Hippocampal formation (tissue), 2 donors: ENCODE measurements at places on chromosomes 2 and 18.

DNA sequence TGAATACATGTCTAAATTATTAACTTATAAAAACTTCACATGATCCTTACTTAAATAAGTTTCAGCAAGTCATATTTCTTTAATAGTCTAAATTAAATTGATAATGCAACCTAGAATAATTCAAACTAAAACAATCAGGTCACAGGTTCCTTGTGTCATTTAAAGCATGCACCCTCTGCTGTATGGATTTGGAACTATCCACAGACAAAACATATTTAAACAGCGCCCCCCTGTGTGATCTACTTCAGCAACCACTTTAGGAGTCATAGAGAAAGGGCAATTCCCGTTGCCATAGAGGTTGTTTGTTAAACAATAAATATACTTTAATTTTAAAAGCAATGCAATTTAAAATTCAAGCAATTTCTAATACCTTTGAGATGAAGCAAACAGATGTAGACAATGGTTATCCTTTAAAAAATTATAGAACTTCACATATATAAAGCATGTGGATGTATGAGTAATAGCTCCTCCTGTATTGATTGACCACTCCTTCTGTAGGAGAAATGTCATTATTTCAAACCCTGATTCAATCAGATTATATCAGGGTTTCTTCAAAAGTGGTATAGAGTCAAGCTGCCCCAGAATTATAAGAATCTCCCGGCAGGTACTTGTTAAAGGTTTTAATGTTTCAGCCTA lies 21.2 kb downstream of the GRB14 start:
- DNase-seq, result no peak

DNA sequence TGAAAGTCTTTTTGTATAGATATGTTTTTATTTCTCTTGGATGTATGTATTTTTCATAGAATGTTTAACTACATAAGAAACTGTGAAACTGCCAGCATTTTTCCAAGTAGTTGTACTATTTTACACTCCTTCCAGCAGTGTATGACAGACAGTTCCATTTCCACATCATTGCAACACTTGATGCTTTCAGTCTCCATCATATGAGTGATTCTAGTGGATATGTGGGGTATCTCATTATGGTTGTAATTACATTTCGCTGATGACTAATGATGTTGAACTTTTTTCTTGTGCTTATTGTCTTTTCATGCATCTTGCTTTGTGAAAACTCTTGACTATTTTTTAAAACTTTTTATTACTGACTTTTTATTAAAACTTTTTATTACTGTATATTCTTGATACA lies 101.4 kb downstream of the ARHGAP28 start:
- no peak for DNase-seq

GRCh38 chr2:7816944-7817343 lies 864.9 kb upstream of the ID2 start:
- DNase-seq, result no peak

- DNase-seq, result no peak
These were observed 27.9 kb downstream of the WDR33 start for GRCh38 chr2:127783101-127783500.

DNA sequence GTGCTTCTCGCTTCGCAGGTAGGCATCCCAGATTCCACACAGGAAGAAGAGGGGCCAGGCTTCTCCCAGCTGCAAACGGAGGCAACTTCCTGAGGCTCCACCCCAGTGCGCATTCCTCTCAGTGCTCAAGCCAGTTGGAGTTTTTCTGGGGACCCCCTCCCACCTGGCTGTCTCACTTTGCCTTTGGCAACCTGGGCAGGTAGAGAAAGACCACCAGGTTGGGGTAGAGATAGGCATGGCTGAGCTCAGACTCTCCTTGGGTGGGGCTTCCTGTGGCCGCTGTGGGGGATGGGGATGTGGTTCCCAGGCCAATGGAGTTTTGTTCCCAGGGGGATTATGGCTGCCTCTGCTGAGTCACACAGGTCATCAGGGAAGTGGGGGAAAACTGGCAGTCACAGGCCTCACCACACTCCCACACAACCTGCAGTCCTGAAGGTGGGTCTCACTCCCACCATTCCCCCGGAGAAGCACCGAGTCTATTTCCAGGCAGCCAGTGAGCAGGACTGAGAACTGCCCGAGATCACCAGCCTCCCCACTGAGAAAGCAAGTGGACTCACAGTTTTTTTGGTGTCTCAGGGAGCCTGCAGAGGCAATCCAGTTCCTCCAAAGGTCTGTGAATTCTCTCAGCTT lies 38.1 kb downstream of the SLC39A10 start:
- no peak for DNase-seq

DNA sequence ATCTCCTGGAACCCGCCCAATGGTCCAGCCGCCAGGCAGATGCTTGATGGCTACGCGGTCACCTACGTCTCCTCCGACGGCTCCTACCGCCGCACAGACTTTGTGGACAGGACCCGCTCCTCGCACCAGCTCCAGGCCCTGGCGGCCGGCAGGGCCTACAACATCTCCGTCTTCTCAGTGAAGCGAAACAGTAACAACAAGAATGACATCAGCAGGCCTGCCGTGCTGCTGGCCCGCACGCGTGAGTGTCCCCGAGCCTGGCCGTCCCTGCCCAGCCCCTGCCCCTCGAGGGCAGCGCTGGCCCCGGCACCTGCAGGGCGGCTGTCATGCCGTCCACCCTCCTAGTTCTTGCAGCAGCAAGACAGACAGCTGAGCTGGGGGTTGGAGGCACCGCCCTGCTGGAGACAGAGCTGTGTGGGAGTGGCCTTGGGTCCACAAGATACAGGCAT lies 36.7 kb downstream of the MTERF4 start:
- no peak for DNase-seq

GRCh38 chr2:72947952-72948830 lies 30.9 kb downstream of the EMX1 start:
- DNase-seq, result no peak

GRCh38 chr2:178827111-178827510 lies 19.9 kb upstream of the TTN start:
- no peak for DNase-seq

DNA sequence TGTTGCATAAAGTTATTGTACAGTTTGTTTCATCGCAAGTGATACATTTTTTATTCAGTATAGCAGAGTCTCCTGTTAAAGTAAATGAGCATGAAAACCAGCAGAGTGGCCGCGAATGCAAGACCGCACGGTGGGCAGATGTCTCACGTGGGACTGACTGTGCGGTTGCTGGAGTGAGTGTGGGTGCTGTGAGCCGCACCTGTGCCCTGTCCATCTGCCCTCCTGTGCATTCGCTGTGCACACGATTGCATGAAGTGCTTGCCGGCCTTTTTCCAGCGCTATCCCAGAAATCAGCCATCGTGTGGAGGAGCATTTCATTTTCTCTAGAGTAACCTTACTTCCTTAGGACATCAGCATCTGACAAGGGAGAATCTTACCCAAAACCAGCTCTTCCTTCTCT lies 118.7 kb downstream of the RNF144A start:
- no peak for DNase-seq

DNA sequence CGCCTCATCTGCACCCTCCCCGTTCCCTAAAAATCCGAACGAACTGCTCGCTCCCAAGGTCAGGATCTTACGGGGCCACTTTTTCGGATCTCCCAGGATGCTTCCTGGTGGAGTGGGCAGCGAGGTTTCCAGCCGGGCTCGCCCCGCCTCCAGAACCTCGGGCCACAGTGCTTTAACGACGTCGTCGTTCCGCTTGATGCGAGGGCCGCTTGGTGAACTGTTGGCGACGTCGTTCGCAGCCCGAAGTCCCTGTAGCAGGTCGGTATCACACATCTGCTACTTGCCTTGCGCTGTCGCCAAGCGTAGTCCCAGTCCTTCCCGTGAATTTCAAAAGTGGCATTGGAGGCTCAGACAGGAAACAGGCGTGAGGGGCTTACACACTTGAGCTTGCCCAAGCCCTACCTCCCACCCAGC lies 15.3 kb downstream of the EVX2 start:
- DNase-seq, result no peak

DNA sequence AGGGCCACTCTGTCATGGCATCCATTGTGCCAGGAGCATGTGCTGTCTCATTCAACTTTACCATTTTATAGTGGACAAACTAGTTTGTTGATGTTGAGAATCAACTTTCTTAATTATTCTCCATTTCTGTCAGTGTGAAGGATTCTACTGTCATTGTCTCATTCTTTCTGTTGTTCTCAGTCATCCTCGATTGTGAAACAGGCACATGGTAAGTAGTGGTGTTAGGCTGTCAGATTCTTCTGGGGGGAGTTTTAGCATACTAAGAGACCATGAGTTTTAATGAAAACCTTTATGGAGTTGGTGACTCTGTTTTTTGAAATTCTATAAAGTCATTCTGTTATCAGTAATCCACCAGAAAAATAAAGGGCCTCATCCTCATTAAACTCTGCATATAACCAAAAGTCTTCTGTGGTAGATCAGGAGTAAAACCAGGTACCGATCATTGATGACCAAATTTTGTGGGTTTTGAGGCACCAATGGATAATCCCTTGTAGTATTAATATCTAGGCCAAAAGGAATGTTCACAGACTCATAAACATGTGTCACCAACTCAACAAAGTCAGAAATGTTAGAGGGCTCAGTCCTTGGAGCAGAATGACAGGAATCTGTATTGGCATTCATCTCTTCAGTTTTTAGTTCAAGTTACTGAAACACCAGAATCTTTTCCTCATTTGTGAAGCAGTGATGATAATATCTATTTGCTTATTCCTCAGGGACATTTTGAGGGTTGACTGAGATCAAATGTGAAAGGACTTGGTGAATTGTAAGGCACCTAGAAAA lies 73.2 kb downstream of the CERS6 start:
- no peak for DNase-seq

GRCh38 chr2:220747736-220748135 lies 824.4 kb downstream of the EPHA4 start:
- no peak for DNase-seq

DNA sequence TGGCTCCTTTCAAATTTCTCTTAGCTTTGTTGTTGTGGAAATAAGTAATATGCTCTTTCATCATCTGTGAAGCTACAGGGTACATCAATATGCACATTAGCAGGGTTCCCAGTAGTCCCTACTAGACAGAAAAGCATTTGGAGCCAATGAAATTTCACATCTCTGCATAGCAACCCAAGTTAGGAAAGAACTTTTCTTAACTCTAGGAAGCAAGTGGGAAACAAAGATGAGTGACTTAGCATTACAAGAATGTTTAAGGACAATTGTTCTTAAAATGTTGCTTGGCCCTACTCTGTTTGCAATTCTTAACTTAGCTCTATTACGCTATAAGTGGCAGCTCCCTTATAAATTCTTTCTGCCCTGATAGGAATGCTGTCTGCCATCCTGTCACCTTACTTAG lies 39.6 kb downstream of the ZEB2 start:
- DNase-seq, result no peak

- DNase-seq, result no peak
These were observed 170.4 kb downstream of the ZFP36L2 start for GRCh38 chr2:43055985-43056384.

DNA sequence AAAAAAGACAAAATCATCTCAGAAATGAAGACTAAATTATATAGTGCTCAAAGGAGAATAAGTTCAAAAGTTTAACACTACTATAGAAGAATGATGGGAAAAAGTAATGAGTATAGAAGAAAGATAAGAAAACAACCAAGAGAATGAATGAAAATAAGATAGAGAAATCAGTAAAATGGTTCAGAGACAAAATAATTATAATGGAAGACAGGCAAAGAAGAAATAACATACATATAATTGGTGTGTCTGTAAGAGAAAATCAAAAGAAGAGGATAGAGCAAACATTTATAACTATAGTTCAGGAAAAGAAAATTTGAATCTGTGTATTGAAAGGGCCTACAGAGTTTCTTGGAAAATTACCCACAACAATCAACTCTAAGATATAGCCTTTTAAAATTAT lies 43.5 kb downstream of the DNAH6 start:
- DNase-seq, result no peak

GRCh38 chr18:46321955-46322354 lies 217.8 kb downstream of the HAUS1 start:
- DNase-seq, result no peak

GRCh38 chr2:131015764-131016163 lies 77.5 kb downstream of the FAM168B start:
- DNase-seq, result no peak

- DNase-seq, result no peak
These were observed 232.4 kb downstream of the SEPTIN10 start for GRCh38 chr2:109381327-109381820.

GRCh38 chr2:10771786-10772185 lies 40.8 kb downstream of the PDIA6 start:
- DNase-seq, result no peak

DNA sequence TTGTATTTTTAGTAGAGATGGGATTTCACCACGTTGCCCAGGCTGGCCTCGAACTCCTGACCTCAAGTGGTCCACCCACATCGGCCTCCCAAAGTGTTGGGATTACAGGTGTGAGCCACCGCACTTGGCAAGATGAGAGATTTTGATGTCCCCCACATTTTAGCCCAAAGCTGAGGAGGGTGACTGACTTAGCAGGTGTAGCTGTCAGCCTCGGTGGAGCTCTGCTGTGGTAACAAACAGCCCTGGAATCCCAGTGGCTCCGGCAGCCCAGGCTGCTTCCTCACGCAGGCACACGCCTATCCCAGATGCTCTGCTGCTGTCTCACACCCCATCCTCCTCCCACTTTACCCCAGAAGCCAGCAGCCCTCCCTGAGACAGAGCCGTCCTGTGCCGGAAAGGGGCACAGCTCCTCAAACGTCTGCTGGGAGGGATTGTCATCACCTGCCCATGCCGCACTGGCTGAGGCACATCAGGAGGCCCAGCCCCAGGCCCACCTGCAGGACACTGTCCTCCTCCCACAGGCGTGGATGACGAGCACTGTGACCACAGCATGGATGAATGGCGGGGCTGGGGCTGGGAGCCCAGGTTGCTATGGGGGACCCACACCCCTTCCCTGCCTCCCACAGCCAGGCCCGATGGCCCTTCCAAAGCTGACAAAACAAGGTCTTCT lies 10.6 kb upstream of the BOK start:
- DNase-seq, result no peak

DNA sequence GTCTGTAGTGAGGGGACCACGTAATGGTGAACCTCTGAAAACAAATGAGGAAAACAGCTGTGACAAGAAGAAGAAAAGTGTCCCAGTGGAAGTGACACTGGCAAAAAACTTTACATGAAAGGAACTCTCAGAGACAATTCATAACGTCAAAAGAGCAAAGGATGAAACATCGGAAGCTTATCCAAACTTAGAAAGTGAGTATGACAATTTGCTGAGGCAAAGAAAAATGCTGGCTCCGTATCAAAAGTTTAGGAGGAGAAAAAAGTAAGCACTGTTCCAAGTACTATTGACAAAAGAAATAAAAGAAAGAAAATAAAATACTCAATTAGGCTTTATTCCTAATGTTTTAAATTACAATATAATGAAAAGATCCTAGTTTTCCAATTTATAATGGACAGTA lies 91.3 kb downstream of the NOL10 start:
- no peak for DNase-seq

DNA sequence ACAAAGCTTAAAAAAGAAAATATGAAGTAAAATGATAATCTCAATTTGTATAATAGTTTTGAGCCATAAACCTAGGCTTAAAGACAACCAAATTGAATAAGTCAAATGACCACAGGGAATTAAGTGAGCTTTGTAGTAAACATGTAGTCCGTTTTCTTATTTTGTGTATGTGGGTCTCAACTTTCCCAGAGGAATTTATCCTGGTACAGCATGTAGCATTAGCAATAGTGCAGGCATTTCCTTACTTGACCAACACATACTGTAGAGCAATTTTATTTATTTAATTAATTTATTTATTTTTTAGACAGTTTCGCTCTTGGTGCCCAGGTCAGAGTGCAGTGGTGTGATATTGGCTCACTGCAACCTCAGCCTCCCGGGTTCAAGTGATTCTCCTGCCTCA lies 37.5 kb upstream of the MTCL1 start:
- no peak for DNase-seq
